Natural killer cell (primary cell): ENCODE measurements at places on chromosomes 5 and 9. TPM values are rescaled to one million over a fixed set of nuclear protein-coding genes. Genes with fewer than 3 reads are reported as not detected.

Gene DMRT3
- total RNA-seq = not detected

Gene DEPDC1B
- total RNA-seq = 1.2 TPM

Gene PHF24
- total RNA-seq = not detected

Gene NDUFA8
- 6.6 TPM for total RNA-seq

Gene AQP7
- not detected for total RNA-seq

Gene SYK
- 75.5 TPM for total RNA-seq

Gene ARID3C
- total RNA-seq = not detected

Gene TBC1D9B
- 113 TPM for total RNA-seq

Gene ZFP37
- total RNA-seq = 0.89 TPM

Gene CDH10
- total RNA-seq = not detected

Gene CENPK
- 32.0 TPM for total RNA-seq

Gene ANKRD31
- total RNA-seq = 0.12 TPM

Gene PCDHA10
- not detected for total RNA-seq

DNA sequence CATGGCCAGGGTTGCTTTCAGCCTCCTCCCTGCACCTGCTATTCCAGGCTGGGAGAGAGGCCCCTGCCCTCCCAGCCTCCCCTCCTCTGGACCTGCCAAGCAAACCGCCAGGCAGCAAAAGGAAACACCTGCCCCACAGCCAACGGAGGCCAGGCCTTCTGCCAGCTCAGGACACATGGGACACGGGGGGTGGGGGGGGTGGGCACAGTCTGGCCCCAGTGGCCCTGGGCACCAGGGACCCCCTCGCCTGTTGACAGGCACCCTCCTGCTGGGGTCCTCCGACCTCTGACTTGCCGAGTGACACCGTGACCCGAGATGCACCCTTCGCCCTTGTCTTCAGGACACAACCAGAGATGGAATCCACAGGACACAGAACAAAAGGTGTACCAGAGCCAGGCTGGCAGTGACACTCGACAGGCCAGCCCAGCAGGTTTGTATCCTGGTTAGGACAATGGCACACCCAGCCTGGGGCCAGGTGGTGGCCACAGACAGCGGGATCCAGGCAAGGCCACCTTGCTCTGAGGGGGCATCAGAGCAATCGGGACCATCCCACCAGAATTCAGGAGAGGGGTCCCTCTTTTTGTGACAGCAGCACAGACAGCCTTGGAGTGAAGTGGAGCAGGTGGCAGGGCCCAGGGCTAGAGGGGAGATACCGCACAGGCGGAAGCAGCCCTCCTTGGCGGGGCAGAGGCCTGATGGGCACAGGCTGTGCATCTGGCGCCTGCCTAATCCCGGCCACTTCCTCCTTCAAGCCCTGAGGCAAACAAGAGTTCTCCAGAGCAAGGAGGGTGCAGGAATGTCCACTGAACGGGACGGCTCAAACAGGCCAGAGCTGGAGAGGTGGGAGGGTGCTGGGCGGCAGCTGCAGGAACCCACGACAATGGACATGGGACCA is 1.3 kb upstream of the TMEM210 start:
- no peak for DNase-seq

- DNase-seq = no peak
These were observed 9.0 kb downstream of the RFX3 start for GRCh38 chr9:3516667-3517330.

GRCh38 chr9:102950346-102950745 is 44.8 kb upstream of the CYLC2 start:
- DNase-seq = no peak

GRCh38 chr5:100768221-100768620 is 134.9 kb downstream of the ST8SIA4 start:
- DNase-seq = no peak

GRCh38 chr9:101477214-101477613 is 41.6 kb upstream of the ALDOB start:
- no peak for DNase-seq

- no peak for DNase-seq
These were observed 857.2 kb upstream of the COX7C start for GRCh38 chr5:85760519-85760918.

- no peak for DNase-seq
These were observed 176.2 kb downstream of the ICE1 start for GRCh38 chr5:5598547-5599113.

- no peak for DNase-seq
These were observed 32.7 kb downstream of the SMC5 start for GRCh38 chr9:70291446-70291845.

DNA sequence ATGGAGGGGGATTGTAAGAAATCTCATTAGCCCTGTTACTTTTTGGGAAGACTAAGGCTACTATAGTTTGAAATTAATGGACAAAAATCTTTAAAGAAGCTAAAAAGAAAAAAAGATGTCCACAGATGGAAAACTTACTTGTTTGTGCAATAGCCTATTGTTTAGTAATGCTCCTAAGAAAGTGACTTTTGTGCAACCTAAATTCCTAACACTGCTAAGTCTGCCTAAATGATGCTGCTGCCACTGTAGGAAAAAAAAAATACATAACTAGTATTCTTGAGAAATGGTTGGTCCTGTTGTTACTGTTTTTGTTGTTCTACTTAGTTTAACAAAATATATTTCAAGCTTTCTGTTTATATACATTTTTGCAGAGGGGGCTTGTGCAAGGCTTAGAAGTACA is 108.2 kb upstream of the NR3C1 start:
- DNase-seq = no peak

DNA sequence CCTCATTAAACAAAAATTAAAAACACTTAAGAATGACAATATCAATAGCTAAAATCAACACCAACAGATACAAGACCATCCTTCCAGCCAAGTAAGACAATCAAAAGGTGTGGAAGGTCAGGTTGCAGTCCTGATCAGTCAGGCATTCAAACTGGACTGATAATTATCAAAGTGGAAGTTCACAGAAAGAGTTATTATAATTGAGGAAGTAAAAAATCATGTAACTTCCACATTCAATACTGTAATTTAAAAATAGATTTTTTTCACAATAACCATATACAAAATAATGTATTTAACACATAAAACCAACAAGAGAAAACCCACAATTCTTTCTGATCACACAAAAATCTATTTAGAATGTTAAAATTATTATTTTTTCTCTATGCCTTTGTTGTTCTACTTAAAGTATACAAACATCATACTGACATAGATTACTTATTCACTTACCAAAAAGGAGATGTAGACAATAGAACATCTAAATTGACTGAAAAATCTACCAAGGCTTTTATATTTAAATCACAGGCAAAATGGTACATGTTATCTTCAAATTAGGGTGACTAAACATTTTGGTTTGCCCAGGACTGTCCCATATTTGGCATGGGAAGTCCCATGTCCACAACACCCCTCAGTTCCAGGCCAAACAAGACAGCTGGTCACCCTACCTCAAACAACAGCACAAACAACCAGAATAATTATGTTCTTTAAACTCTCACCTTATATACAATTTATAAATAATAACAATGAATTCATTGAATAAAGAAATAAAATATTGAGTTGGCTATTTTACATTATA is 142.5 kb upstream of the SLC24A2 start:
- no peak for DNase-seq

GRCh38 chr9:14170392-14170931 is 143.5 kb downstream of the NFIB start:
- no peak for DNase-seq

DNA sequence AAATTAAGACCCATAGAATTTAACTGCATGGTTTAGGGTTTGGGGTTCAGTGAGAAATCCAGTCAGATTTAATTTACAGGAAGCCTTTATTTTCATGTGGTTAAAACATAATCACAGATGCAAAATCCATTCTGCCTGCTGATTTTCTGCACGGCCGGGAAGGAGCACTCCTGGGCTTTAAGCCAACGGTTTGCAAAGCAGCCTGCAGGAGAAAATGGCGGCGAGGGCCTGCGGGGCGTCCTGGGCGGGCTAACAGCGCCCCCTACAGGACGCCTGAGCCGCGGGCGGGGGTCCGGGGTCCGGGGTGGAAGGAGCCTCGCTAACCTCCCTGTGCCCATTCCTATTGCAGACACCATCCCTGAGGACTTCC is 47.6 kb downstream of the THBS4 start:
- DNase-seq = peak; percentile 74

DNA sequence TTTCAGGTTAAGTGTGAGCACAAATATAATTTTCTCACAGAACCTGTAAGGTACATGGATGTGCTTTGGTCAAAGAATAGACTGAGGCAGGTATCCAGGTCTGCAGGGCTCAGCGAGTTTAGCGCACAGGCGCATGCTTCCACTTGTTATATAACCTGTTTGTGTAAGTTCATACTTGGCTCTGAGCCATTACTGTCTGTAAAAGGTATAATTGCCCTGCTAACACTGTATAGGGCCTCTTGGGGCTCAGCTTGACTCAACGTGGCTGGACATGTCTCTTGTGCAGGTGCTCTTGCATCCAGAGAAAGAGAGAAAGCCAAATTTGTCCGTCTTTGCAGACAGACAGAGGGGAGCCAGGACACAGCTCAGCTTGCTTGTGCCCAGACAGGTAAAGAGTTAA is 759.6 kb downstream of the MTRR start:
- DNase-seq = no peak

- no peak for DNase-seq
These were observed 510.4 kb downstream of the CCDC171 start for GRCh38 chr9:16063241-16063591.

DNA sequence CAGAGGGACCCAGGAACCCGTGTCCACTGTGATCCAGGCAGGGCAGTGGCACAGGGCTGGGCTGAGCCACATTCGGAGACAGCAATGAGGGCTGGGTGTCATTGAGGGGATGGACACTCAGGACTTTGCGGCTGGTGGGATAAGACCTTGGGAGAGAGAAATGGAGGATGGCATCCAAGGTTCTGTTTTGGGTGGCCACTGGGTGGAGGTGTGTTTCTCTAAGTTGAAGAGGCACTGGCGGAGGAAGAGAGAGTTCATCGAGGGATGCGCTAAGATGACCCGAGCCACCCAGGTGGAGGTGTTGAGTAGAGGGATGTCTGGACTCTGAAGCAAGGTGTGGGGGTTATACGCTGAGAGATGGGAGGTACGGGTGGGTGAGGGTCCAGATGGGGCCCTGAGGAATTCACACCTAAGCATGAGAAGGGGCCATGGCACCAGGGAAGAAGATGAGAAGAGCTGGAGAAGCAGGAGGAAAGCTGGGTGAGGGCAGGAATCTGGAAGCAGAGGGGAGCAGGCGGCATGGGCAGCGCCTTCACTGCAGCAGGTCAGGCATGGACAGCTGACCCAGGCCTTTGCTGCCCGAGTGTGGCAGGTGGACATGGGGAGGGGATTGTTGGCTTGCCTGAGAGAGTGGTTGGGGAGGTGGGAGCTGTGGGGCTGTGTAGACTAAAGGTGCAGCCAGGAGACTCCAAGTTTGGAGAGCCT is 2.5 kb upstream of the SLC25A48 start:
- no peak for DNase-seq

DNA sequence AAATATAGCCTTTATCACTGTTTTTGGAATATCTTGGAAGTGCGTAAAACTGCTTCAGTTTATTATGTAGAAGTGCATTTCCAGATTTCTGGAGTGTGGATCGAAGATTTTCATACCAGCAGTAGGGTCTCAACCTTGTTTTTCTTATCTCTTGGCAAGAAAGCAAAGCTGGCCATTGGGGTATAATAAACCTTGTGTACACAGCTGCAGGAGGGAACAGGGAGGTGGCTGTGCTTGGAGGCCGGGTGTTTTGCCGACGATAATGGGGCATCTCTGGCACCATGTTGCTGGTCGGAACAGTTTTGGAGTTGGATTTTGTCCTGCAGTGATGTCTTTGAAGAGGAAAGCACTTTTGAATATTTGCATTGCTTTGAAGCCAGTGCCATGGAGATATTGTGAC is 308.8 kb upstream of the DMRT1 start:
- no peak for DNase-seq

DNA sequence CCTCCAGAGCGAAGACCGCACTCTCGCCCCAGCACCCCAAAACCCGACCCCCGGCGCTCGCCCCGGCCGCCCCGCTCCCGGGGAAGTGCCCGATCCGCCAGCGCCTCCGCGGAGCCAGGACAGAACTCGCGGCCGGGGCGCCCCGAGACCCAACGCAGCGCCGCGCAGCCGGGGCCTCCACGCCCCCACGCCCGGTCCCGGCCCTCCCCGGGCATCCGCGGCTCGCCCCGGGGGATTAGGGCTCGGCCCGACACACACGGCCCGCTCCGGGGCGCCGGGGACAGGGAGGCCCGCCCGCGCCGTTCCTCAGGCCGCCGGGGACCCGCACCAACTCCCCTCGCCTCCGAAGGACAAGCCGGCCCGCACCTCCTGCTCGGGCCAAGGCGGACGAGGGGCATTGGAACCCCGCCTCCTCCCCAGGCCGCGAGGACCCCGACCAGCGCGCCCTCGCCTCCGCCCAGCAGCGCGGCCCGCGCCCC is 544 bp downstream of the FNBP1 start:
- DNase-seq = peak; percentile 42

- no peak for DNase-seq
These were observed 38.5 kb upstream of the SLC44A1 start for GRCh38 chr9:105205787-105206495.

GRCh38 chr5:8686707-8687106 is 817.8 kb downstream of the MTRR start:
- no peak for DNase-seq

GRCh38 chr9:122822938-122823337 is 5.5 kb downstream of the PDCL start:
- DNase-seq = no peak

- no peak for DNase-seq
These were observed 532.5 kb downstream of the RAB3C start for GRCh38 chr5:59115345-59115744.

DNA sequence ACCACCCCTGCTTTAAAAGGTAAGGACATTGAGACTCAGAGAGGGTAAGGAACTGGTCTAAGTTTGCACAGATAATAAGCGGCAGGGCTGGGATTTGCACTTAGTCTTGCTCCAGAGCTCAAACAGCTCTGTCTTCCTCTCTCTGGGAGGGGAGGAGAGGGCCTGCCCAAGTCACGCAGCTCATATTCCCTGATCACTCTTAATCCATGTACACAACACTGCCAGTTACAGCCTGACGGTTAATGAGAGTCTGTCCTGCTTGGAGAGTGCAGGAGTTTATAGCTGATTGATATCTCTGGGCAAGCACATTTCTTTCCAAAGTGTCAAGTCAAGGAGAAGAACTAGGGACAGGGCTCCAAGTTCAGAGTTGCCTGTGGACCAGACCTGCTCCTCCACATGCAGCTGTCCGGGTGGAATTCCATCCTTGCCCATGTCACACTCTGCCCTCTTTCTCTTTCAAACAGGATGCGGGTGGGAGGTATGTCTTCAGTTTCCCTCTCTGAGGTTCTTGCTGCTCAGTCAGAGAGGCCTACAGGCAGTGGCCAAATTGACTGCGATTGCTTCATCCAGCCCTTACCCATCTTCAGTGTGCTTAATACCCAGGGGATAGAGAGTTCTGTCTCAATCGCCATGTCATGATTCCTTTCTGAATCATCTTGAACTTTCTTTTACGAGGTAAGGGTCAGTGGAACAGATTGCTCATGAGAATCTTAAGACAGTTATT is 54.5 kb downstream of the GALNT12 start:
- no peak for DNase-seq

DNA sequence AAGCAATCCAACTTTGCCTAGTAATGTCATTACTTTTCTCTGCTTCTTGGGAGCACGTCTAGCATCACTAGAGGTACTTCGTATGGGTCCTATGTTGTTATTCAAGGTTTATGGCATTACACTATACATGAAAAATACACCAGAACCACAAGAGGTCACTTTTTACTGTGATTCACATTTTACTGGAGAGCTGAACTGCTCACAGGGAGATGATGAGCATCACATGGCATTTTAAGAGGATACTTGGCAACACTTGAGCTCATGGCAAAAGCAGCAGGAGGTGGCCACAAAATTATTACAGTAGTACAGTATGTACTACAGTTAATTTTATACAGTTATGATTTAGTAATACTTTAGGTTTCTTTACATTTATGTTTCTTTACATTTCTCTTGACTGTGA is 223.4 kb downstream of the PARP8 start:
- DNase-seq = no peak

GRCh38 chr5:19734776-19735175 is 253.2 kb downstream of the CDH18 start:
- DNase-seq = no peak
